ENCODE measurements at places on chromosomes 6 and 20.

GRCh38 chr6:4153514-4153985, 18.2 kb upstream of the ECI2 start:
- DNase-seq = no peak

DNA sequence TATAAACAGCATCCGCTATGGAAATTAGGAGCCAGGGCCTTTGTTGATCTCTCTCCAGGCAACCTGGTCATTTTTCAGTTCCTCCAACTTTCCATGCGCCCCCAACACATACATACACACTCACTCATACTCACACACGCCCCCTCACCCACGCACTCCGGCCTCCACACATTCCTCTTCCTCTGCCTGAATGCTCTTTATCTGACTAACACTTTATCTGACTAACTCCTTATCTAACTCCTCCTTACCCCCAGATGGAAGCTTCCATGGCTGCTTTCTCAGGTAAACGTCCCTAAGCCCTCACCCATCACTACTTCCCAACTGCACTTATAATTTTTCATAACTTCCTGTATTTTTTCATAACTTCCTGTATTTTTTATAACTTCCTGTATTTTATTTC, 17.4 kb downstream of the CASS4 start:
- peak; percentile 37 for DNase-seq

GRCh38 chr6:115276881-115277565, 783.7 kb downstream of the FRK start:
- no peak for DNase-seq

DNA sequence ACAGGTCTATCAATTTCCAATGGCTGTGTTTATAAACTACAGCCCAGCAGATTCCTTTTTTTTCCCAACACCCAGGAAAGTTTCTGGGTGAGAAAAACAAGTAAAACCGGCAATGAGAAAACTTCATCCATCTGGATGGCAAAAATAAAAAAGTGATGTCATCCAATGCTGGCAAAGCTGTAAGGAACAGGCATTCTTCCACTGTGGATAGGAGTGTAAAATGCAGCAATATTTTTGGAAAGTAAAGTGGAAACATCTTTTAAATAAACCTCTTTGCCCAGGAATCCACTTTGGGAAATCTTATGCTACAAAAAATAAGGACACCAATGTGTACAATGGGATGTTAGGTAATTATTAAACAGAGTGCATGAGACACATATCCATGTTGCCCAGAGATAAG, 102.1 kb upstream of the NT5E start:
- no peak for DNase-seq

DNA sequence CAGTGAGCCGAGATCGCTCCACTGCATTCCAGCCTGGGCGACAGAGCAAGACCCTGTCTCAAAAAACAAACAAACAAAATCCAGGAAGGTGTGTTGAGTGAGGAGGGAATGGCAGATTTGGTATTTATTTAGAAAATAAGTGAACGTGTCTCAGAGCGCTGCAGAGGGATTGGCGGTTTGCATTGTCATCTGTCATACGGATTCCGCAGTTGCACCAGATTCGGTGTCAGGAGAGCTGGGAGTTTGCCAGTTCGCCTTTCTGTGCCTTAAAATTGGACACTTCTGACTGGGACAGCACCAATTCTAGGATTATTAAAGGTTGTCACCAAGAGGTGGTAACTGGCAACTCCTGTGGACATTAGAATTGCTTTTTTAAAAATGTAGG, 912 bp downstream of the SNRNP48 start:
- DNase-seq = peak; percentile 15

DNA sequence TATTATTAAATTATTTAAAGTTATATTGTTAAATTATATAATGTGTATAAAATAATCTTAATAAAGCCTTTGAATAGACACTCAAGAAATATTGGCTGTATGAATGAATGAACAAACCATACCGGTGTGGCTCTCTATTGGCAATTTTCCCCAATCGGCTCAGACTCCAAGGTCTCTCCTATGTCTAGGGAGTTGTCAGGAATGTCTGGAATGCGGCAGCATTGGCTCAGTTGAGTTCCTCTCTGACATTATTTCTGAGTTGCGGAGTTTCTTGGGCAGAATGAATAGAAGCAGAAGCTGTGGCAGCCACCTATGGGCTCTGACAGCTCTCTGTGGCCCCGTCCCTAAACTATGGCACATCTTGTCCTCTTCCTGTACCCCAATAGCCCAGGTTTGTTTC, 111.0 kb downstream of the SOBP start:
- DNase-seq = peak; percentile 66

DNA sequence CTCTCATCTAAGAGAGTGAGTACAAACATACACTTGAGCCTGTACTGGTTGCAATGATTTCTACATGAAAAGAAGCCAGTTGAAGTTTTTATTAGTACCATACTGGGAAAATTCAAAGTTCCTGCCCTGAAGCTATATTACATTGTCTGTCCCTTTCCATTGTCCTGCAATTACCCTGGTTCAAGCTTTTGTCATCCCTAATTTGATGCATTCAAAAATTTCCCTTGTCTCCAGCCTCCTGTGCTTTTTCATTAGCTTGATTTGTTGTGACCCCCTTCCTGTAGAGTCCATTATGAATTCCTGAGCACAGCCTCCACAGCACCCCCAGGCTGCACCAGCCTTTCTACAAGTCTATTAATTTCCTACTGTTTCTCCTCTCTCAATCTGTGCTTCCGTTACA, 46.4 kb downstream of the VGLL2 start:
- DNase-seq = no peak

DNA sequence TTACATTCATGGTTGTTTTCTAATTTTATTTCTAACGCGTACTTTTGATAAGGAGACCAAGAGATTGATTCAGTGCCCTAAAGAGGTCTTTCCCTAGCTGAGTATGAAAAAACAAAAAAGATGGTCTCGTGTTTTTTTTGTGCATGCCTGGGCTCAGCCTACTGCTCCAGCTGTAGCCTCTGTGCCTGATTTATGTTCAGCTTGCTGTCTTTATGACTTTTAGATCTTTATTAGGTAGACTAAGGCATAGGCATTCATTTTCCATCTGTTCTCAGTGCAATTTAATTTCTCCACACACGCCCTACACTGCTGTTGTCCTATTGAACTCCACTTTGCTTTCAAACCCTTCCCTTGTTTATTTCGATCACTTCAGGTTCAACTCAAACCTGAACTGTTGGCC, 56.5 kb downstream of the OPRM1 start:
- DNase-seq = no peak

DNA sequence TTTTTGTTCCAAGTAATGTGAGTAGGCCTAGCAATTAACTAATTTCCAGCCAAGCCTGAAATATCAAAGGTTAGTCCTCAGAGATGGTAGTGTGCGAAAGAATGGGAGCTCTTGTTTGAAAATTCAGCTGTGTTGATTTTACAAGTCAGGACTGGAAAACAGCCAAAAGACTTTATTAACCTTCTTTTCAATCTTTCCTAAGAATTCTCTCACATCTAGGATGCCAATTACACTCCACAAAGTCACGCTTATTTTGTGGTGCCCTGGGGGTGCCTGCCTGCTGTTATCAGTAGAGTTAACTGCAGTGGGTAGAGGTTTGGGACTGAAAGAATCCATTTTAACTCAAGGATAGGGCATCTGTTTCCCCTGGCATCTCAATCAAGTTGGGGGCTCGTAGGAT, 30.7 kb upstream of the MAP3K4 start:
- DNase-seq = no peak

GRCh38 chr20:18734525-18735189, 78.9 kb upstream of the SCP2D1 start:
- DNase-seq = peak; percentile 46
